ENCODE measurements at places on chromosomes 16 and 17.

GRCh38 chr17:9044772-9045463 lies 23.6 kb downstream of the NTN1 start:
- DNase-seq: no peak
- peak overlapping the region; percentile 31 for H3K27ac ChIP-seq
- H3K4me3 ChIP-seq: no peak overlapping the region
- peaks cover 14% of the 10 kb centered on the region for H3K4me1 ChIP-seq
- H3K27me3 ChIP-seq: no peaks in the 10 kb centered on the region

GRCh38 chr16:57422026-57422944 lies 17.7 kb downstream of the CCL17 start:
- no peaks in the 10 kb centered on the region for H3K27me3 ChIP-seq
- DNase-seq: no peak
- H3K36me3 ChIP-seq: peaks cover 9% of the 10 kb centered on the region
- peak overlapping the region; percentile 27 for H3K27ac ChIP-seq
- H3K4me1 ChIP-seq: peaks cover 36% of the 10 kb centered on the region
- H3K4me3 ChIP-seq: no peak overlapping the region

GRCh38 chr17:7380855-7381683 lies at the start of gene TNK1:
TNK1 (plus strand) TSS chr17:7381089; CDS start chr17:7382927, 1,838 bp downstream.
- peaks cover 18% of the 10 kb centered on the region for H3K4me1 ChIP-seq
- H3K27me3 ChIP-seq: no peaks in the 10 kb centered on the region
- DNase-seq: no peak
- H3K4me3 ChIP-seq: peak within 1 kb of the TSS; percentile 66
- no peaks in the 10 kb centered on the region for H3K36me3 ChIP-seq

- H3K27me3 ChIP-seq: no peaks in the 10 kb centered on the region
- peak; percentile 97 for DNase-seq
- H3K27ac ChIP-seq: peak overlapping the region; percentile 74
- peaks cover 34% of the 10 kb centered on the region for H3K36me3 ChIP-seq
- H3K4me1 ChIP-seq: peaks cover 58% of the 10 kb centered on the region
Observed at GRCh38 chr17:74442670-74443515, 11.0 kb downstream of the GPRC5C start.

DNA sequence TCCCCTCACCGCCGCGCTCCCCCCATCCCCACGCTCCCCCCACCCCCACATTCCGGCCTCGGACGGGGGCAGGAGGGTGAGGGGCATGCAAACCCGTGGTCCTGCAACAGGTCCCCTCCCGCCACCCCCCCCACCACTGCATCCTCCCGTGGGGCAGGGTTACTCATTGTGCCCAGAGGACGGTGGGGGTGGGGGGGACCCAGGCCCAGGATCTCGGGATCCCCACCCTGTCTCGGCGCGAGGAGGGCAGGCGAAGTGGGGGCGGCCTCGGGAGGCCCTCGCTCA lies 8.5 kb downstream of the SLC22A31 start:
- peak overlapping the region; percentile 67 for H3K4me3 ChIP-seq
- no peaks in the 10 kb centered on the region for H3K36me3 ChIP-seq
- H3K27me3 ChIP-seq: no peaks in the 10 kb centered on the region
- DNase-seq: no peak
- H3K27ac ChIP-seq: no peak overlapping the region
- H3K4me1 ChIP-seq: peaks cover 22% of the 10 kb centered on the region

- peak overlapping the region; percentile 76 for H3K27ac ChIP-seq
- no peaks in the 10 kb centered on the region for H3K36me3 ChIP-seq
- no peak overlapping the region for H3K4me3 ChIP-seq
- H3K4me1 ChIP-seq: peaks cover 24% of the 10 kb centered on the region
- no peaks in the 10 kb centered on the region for H3K27me3 ChIP-seq
- no peak for DNase-seq
Observed at GRCh38 chr17:50222922-50223321, 21.5 kb upstream of the COL1A1 start.

GRCh38 chr17:32755045-32755805 lies 121.7 kb downstream of the MYO1D start:
- no peak overlapping the region for H3K4me3 ChIP-seq
- no peak for DNase-seq
- H3K4me1 ChIP-seq: no peaks in the 10 kb centered on the region
